ENCODE measurements at places on chromosomes 5 and 9.

GRCh38 chr9:134833294-134833880, 47.2 kb upstream of the FCN2 start:
- no peak for DNase-seq

DNA sequence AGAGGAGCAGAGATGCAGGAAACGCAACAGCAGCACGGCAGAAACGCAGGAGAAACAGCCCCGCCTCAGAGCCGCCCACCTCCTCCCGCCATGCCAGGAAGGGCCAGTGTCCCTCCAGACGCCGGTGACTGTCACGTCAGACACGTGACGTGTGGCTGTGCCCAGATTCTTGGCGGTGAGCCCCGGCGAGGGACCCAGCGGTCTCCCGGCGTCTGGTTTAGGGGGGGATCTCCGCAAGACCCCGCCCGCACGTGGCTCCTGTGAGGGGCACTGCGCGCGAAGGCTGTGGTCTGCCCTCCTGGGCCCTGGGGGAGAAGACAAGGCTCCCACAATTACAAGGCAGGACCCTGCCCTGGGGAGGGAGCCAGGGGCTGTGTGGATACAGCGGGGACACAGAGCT, 2.4 kb upstream of the LCN8 start:
- DNase-seq: no peak

DNA sequence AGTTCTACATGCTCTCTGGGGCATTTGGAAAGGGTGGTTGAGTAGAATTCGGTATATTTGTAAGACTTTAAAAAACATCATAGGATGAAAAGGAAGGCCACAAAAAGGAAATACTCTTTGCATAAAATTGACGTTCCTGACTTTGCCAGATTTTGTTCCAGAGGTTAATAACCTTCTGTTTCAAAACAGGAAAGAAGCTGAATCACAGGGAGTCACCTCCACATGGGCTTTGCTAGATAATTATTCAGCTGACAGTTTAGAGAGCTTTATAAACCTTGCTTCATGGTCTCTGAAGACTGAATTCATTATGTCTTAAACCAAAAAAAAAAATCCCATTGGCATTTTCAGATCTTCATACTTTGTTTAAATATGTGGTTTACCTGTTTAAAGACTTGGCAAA, 203.7 kb downstream of the SEMA6A start:
- no peak for DNase-seq

DNA sequence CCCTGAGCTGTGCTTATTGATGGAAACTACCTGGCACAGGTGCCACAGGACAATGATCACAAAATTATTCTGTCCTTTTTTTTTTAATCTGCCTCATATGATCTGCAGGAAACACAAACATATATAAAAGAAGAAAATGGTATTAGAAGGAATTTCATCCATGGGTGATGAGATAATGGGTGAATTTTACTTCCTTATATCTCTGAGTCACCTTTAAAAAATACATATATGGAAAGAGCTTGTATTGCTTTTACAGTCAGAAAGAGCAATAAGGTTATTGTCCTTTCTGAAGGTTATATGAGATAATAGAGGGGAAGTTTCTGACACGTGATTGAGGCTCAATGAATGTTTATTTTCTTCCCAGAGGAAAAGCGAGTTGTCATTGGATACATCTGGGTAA, 31.6 kb downstream of the NEURL1B start:
- DNase-seq: no peak

- no peak for DNase-seq
Measured at GRCh38 chr5:157816682-157817386, 42.1 kb downstream of the CLINT1 start.

DNA sequence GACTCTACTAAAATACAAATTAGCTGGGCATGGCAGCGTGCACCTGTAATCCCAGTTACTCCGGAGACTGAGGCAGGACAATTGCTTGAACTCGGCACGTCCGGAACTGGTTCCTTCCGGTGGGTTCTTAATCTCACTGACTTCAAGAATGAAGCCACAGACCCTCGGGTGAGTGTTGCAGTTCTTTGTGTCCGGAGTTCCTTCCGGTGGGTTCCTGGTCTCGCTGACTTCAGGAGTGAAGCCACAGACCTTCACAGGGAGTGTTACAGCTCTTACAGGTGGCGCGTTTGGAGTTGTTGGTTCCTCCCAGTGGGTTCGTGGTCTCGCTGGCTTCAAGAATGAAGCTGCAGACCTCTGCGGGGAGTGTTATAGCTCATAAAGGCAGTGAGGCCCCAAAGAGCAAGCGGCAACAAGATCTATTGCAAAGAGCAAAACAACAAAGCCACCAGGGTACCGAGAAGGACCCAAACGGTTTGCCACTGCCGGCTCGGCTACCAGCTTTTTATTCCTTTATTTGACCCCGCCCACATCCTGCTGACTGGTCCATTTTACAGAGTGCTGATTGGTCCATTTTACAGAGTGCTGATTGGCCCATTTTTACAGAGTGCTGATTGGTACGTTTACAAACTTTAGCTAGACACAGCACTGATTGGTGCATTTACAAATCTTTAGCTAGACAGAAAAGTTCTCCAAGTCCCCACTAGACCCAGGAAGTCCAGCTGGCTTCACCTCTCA, 28.6 kb upstream of the SLC6A19 start:
- DNase-seq: no peak
